Activated T-cell treated with anti-CD3 and anti-CD28 coated beads, Interleukin-2, amount 50 U/mL, for 72 hours (primary cell): ENCODE measurements at places on chromosomes 7 and 10. TPM values are rescaled to one million over a fixed set of nuclear protein-coding genes. Genes with fewer than 3 reads are reported as not detected.

DNA sequence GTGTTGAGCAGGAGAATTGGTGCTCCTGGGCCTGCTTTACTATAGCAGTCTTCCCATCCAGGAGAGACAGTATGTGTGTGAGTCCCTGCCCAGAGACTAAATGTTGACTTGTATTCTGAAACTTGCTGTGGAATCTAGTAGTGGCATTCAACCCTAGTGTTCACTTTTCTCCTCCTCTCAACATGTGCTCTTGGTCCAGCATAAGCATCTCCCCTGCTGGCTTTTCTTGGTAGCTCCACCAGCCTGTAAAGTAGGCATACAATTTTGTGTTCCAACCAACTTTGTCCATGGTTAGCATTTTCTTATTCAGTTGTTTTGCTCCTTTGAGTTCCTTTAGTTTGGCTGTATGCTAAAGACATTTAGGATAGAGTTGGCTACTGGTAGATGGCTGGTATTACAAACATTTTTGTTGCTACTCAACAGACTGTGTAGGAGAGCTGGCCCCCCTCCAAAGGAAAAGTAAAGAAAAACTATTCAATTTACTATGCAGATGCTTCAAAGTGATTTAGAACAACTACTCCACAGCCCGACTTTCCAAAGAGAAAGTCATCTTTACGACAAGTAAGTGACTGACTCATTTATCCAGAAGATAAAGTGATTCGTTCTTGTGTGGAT lies 46.0 kb downstream of the ASB4 start:
- H3K4me1 ChIP-seq, result no peaks in the 10 kb centered on the region
- H3K27me3 ChIP-seq, result peaks cover 23% of the 10 kb centered on the region

DNA sequence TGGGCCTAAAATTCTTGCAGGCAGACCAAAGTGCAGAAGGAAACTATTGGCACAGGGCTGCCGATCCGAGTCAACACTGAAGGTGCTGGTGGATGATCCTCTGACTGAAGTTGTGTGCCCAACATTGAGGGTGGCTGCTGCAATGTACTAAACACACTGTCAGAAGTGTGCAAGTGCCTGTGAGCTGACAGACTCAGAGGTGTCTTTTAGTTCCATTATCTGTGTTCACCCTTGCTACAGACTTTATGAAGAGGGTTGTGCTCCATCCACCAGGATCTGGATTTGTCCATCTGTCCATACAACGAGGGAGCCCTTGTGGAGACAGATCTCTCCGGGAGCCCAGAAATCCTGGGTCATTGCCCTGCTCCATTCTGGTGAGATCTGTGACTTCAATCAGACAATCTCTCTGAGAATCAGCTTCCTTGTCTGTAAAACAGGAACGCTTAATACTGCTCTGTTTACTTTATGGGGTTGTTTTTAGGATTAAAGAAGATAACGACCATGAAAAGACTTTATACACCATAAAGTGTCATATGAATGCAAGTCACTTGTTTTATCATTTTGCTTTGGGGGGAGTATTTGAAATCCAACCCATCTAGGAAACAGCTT lies 9.5 kb upstream of the TRPV6 start:
- H3K36me3 ChIP-seq, result no peaks in the 10 kb centered on the region
- no peaks in the 10 kb centered on the region for H3K4me1 ChIP-seq
- H3K27me3 ChIP-seq, result peaks cover 7% of the 10 kb centered on the region
- no peak overlapping the region for H3K4me3 ChIP-seq
- DNase-seq, result no peak

GRCh38 chr7:21829731-21830130 lies 116.0 kb downstream of the CDCA7L start:
- no peak overlapping the region for H3K27ac ChIP-seq
- no peak for DNase-seq
- no peaks in the 10 kb centered on the region for H3K36me3 ChIP-seq
- H3K27me3 ChIP-seq, result no peaks in the 10 kb centered on the region

- no peak overlapping the region for H3K27ac ChIP-seq
- no peak for DNase-seq
- no peak overlapping the region for H3K4me3 ChIP-seq
- no peaks in the 10 kb centered on the region for H3K36me3 ChIP-seq
- H3K27me3 ChIP-seq, result no peaks in the 10 kb centered on the region
- no peaks in the 10 kb centered on the region for H3K4me1 ChIP-seq
Observed at GRCh38 chr10:76969366-76969948, 668.2 kb downstream of the KCNMA1 start.

GRCh38 chr7:46123-46829 lies 146.1 kb upstream of the FAM20C start:
- DNase-seq, result no peak
- H3K4me1 ChIP-seq, result peaks cover 12% of the 10 kb centered on the region
- H3K27ac ChIP-seq, result no peak overlapping the region
- H3K27me3 ChIP-seq, result peaks cover 35% of the 10 kb centered on the region

- no peaks in the 10 kb centered on the region for H3K36me3 ChIP-seq
- no peaks in the 10 kb centered on the region for H3K27me3 ChIP-seq
- no peak overlapping the region for H3K27ac ChIP-seq
- DNase-seq, result no peak
- H3K4me3 ChIP-seq, result no peak overlapping the region
Observed at GRCh38 chr10:36446881-36447280, 678.5 kb upstream of the ANKRD30A start.

DNA sequence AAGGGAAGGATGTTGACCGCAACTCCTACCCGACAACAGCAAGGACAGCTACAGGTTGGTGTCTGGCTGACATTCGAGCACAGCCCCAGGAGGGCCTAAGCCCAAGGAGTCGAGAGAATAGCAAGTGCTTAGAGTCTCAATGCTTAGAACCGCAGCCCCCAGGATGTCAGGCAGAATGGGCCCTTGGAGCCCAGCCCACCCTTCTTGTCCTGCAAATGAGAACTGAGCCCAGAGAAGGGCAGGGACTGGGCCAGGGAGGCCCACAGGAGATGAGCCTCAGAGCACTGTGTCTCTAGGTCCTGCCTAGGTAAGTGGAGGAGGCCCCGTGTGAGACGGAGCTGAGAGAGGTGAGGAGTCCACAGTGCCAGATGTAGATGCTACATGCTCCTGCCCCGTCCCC lies 173.3 kb upstream of the ZMIZ1 start:
- no peak overlapping the region for H3K4me3 ChIP-seq
- no peaks in the 10 kb centered on the region for H3K4me1 ChIP-seq

DNA sequence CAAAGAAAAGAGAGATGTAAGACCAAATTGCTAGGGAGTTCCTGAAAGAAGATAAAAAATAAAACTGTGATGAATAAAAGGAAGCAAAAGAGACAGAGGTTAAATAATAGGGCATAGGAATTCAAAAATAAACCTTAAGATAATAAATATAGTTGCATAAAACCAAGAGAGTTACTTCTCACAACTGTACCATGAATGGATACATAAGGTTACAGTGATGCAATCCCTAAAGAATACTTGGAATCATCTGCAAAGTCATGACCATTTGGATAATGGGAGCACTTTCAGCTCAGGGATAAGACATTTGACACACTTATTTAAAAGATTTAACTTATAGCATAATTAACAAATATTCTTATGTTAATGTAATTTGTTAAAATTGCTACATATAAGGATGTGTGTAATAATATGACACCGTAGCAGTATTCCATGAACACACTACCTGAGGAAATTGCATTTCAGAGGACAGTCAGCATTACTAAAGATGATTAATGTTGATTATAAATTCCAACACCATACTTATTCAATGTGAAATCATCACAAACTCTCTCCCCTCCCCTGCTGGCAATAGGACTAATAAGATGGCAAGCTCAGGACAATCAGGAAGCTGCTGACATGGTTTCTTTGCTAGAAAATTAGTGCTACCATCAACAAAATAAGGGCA lies 202.1 kb upstream of the AKR1E2 start:
- H3K27me3 ChIP-seq, result peaks cover 25% of the 10 kb centered on the region
- no peak overlapping the region for H3K4me3 ChIP-seq
- no peaks in the 10 kb centered on the region for H3K4me1 ChIP-seq
- peaks cover 6% of the 10 kb centered on the region for H3K36me3 ChIP-seq
- no peak for DNase-seq
- no peak overlapping the region for H3K27ac ChIP-seq

GRCh38 chr10:78777867-78778266 lies 290.9 kb upstream of the ZMIZ1 start:
- no peak overlapping the region for H3K4me3 ChIP-seq
- DNase-seq, result no peak
- no peaks in the 10 kb centered on the region for H3K27me3 ChIP-seq
- no peaks in the 10 kb centered on the region for H3K36me3 ChIP-seq
- no peak overlapping the region for H3K27ac ChIP-seq

- peaks cover 6% of the 10 kb centered on the region for H3K27me3 ChIP-seq
- no peaks in the 10 kb centered on the region for H3K4me1 ChIP-seq
- H3K4me3 ChIP-seq, result no peak overlapping the region
- DNase-seq, result no peak
Observed at GRCh38 chr10:32110790-32111189, 54.6 kb upstream of the KIF5B start.

- DNase-seq, result no peak
- H3K27ac ChIP-seq, result no peak overlapping the region
- no peaks in the 10 kb centered on the region for H3K36me3 ChIP-seq
- no peak overlapping the region for H3K4me3 ChIP-seq
- peaks cover 2% of the 10 kb centered on the region for H3K4me1 ChIP-seq
Observed at GRCh38 chr10:91043173-91043910, 122.5 kb upstream of the ANKRD1 start.

GRCh38 chr10:35089611-35090161 lies 455 bp downstream of the CUL2 start:
- H3K4me1 ChIP-seq, result peaks cover 51% of the 10 kb centered on the region
- H3K27me3 ChIP-seq, result no peaks in the 10 kb centered on the region
- H3K36me3 ChIP-seq, result peaks cover 7% of the 10 kb centered on the region
- H3K27ac ChIP-seq, result peak overlapping the region; percentile 94

DNA sequence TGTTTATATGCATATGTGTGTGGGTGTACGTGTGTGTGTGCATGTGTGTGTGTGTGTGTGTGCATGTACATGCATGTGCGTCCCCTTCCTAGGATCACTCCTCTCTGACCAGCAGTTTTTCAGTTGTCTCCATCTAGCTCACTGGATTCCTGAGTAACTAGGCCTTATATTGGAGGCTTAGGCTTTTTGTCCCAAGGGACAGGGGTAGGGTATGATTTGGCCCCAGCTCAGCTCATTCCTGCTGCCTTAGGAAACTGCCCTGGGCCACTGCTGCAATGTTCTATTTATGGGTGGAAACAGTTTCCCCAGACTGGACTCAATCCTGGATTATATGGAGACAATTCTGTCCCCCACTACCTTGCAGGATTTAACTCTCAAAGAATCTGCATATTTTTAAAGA lies 68.8 kb upstream of the SDK1 start:
- no peak for DNase-seq
- H3K36me3 ChIP-seq, result peaks cover 10% of the 10 kb centered on the region
- H3K27ac ChIP-seq, result no peak overlapping the region

GRCh38 chr10:43362191-43362839 lies 9.1 kb upstream of the FXYD4 start:
- H3K4me3 ChIP-seq, result peak overlapping the region; percentile 95
- H3K36me3 ChIP-seq, result peaks cover 7% of the 10 kb centered on the region
- peak overlapping the region; percentile 69 for H3K27ac ChIP-seq
- no peaks in the 10 kb centered on the region for H3K27me3 ChIP-seq

DNA sequence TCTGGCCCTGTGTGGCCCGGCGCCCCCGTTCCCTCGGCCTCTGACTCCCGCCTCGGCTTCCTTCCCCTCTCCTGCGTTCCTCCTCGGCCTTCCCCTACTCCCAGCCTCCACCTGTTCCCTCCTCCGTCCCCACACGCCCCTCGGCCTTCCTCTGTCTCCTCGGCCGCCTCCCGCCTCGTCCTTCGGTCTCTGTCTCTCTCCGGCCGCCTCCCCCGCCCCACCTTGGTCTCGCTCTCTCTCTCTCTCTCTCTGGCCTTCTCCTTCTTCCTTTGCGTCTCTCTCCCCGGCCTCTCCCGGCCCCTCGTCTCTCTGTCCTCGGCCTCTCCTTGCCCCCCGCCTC lies 588 bp downstream of the GET4 start:
- peaks cover 34% of the 10 kb centered on the region for H3K4me1 ChIP-seq
- peak overlapping the region; percentile 99 for H3K27ac ChIP-seq
- H3K27me3 ChIP-seq, result no peaks in the 10 kb centered on the region
- peaks cover 2% of the 10 kb centered on the region for H3K36me3 ChIP-seq
- no peak for DNase-seq

DNA sequence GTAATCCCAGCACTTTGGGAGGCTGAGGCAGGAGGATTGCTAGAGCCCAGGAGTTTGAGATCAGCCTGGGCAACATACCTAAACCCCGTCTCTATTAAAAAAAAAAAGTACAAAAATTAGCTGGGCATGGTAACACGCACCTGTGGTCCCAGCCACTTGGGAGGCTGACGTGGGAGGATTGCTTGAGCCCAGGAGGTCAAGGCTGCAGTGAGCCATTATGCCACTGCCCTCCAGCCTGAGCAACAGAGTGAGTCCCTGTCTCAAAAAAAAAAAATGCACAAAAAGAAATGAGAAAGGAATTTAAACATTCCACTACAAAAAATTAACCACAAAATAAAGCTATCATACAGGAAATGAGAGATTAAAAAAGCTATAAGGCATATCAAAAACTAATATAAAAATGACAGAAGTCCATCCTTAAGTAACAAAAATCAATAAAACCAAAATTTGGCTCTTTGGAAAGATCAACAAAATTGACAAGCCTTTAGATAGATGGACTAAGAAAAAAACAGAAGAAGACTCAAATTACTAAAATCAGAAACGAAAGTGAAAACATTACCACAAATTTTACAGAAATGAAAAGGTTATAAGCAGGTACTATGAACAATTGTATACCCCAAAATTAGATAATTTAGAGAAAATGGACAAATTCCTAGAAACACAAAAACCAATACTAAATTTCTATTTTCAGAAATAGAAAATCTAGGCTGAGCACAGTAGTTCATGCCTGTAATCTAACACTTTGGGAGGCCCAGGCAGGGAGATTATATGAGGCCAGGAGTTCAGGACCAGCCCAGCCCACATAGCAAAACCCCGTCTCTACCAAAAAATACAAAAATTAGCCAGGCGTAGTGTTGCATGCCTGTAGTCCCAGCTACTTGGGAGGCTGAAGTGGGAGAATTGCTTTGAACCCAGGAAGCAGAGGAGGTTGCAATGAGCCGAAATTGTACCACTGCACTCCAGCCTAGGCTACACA lies 42.4 kb upstream of the NANOS1 start:
- H3K4me3 ChIP-seq, result no peak overlapping the region
- H3K36me3 ChIP-seq, result peaks cover 20% of the 10 kb centered on the region
- peaks cover 11% of the 10 kb centered on the region for H3K4me1 ChIP-seq
- peaks cover 50% of the 10 kb centered on the region for H3K27me3 ChIP-seq
- DNase-seq, result no peak

GRCh38 chr10:51528527-51528926 lies 170.9 kb downstream of the CSTF2T start:
- H3K4me3 ChIP-seq, result no peak overlapping the region
- no peak for DNase-seq
- H3K36me3 ChIP-seq, result no peaks in the 10 kb centered on the region
- H3K27me3 ChIP-seq, result no peaks in the 10 kb centered on the region

GRCh38 chr7:55574051-55574717 lies 1.9 kb upstream of the VOPP1 start:
- peaks cover 54% of the 10 kb centered on the region for H3K4me1 ChIP-seq
- H3K36me3 ChIP-seq, result peaks cover 5% of the 10 kb centered on the region
- H3K27ac ChIP-seq, result peak overlapping the region; percentile 76
- DNase-seq, result no peak
- H3K27me3 ChIP-seq, result no peaks in the 10 kb centered on the region

- DNase-seq, result no peak
- H3K27ac ChIP-seq, result no peak overlapping the region
- no peak overlapping the region for H3K4me3 ChIP-seq
- H3K36me3 ChIP-seq, result no peaks in the 10 kb centered on the region
Observed at GRCh38 chr7:93198472-93198871, 27.8 kb downstream of the HEPACAM2 start.

GRCh38 chr7:47574482-47575329 lies 7.2 kb downstream of the TNS3 start:
- no peak for DNase-seq
- H3K27me3 ChIP-seq, result peaks cover 19% of the 10 kb centered on the region
- H3K4me3 ChIP-seq, result no peak overlapping the region
- peaks cover 8% of the 10 kb centered on the region for H3K4me1 ChIP-seq
- H3K27ac ChIP-seq, result no peak overlapping the region

JAKMIP3 gene
- total RNA-seq, result 2.7 TPM

NXPH1 gene
- not detected for total RNA-seq

ANXA7 gene
- total RNA-seq, result 123 TPM

H2BK1 gene
- 3.4 TPM for total RNA-seq

GRM3 gene
- total RNA-seq, result not detected
